ENCODE measurements at places on chromosomes 3 and 15.

GRCh38 chr3:80537680-80538079, 769.9 kb upstream of the ROBO1 start:
- DNase-seq: no peak

- no peak for DNase-seq
These were observed 504.4 kb downstream of the GABRG3 start for GRCh38 chr15:27475395-27475794.

DNA sequence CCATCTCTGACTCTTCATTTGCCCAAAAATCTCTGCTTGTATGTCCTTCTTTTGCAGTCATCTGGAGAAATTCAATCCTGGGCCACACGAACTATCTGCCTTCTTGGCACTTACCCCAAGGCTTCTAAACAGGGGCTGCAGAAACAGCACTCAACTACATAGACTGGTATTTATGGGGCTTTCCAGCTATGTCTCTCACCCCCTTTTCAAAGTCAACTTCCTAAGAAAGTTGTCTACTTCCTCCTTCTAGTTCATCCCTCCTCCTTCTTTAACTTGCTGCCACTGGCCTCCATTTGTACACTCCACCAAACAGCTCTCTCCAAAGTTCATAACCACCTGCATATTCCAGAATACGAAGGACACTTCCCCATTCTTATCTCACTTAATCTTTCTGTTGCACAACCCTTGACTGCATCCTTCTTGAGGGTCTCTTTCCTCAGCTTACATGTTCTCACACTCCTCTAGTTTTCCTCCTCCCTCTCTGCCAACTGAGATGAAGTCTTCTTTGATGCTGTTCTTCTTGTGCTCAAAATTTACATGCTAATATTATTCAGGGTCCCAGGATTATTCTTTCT, 55.2 kb downstream of the PLD1 start:
- DNase-seq: no peak

DNA sequence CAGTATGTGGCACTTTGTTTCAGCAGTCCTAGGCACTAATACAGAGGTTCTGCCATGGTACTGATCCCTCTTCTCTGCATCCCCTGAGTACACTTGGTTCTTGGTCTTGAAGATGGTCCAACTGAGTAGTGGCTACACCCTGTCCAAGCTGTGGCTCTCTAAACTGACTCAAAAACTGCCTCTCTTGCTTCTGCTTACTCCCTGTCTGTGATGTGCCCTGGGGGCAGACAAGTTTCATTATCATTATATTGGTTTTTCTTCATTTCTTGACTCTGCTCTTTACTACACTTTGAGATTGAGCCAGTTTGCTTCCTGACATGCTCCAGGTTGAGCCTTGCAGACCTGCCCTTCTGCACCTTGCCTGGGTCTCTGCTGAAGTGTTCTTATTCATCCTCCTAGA, 18.9 kb upstream of the ST3GAL6 start:
- no peak for DNase-seq

GRCh38 chr3:139572847-139573672, 33.5 kb upstream of the RBP1 start:
- no peak for DNase-seq
